ENCODE measurements at places on chromosomes 1 and 21. TPM values are rescaled to one million over a fixed set of nuclear protein-coding genes. Genes with fewer than 3 reads are reported as not detected.

The BEND5 gene
- total RNA-seq = 0.92 TPM

The B3GALT5 gene
- not detected for total RNA-seq

The PRAMEF15 gene
- not detected for total RNA-seq

The PROK1 gene
- not detected for total RNA-seq

The SLC41A1 gene
- total RNA-seq = 36.2 TPM

The MYBPH gene
- not detected for total RNA-seq

The TDRD5 gene
- total RNA-seq = not detected

The OR10Z1 gene
- total RNA-seq = not detected

The ZNF670 gene
- total RNA-seq = 0.40 TPM

- DNase-seq = no peak
Observed at GRCh38 chr1:25018110-25018735, 88.1 kb upstream of the RUNX3 start.

DNA sequence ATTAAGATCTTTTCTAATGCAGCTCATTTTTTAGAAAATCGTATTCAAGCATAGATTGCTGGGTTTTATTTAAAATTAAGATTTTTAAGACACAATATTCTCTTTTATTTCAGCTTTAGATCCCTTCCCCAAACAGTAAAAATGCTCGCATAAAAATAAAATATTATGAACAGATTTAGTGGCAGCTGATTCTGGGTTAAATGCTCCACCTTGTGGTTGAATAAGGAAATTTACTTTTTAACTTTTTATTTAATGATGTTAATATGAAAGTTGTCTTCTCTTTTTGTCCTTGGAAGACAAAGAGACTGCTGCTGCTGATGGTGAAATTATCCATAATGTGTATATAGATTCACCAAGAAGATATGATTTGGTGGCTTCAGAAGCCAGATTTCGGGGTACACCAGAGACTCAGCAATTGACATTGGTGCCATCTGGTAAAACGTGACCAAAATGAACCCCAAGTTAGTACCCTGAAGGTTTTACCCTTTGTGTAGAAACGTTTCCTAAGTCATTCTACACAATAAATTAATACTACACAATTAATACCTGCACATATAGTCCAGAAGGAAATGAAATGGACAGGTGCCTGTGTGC is 128.0 kb downstream of the ADAMTS1 start:
- DNase-seq = no peak

- DNase-seq = no peak
Observed at GRCh38 chr1:63935553-63935952, 161.7 kb downstream of the ROR1 start.

GRCh38 chr21:25717491-25718147 is 17.1 kb downstream of the ATP5PF start:
- no peak for DNase-seq

- no peak for DNase-seq
Observed at GRCh38 chr1:44695671-44696070, 21.2 kb downstream of the ARMH1 start.

GRCh38 chr21:27315373-27315772 is 348.5 kb upstream of the ADAMTS5 start:
- no peak for DNase-seq

DNA sequence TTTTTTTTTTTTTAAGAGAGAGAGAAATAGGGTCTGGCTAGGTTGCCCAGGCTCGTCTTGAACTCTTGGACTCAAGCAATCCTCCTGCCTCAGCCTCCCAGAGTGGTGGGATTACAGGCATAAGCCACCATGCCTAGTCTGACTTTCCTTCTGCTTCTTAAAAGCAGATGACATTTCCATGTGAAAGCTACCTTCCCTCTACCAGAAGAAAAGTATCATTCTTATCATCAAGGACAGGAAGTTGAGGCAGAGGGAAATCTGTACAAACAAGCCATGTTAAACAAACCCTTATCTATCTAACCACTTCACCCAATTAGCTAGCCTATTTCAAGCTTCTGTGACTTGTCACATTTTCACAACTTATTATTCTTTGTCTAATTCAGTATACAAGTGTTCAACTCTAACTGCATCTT is 54.8 kb downstream of the SAMSN1 start:
- DNase-seq = no peak

- DNase-seq = no peak
Observed at GRCh38 chr1:230218667-230219066, 151.6 kb downstream of the GALNT2 start.

DNA sequence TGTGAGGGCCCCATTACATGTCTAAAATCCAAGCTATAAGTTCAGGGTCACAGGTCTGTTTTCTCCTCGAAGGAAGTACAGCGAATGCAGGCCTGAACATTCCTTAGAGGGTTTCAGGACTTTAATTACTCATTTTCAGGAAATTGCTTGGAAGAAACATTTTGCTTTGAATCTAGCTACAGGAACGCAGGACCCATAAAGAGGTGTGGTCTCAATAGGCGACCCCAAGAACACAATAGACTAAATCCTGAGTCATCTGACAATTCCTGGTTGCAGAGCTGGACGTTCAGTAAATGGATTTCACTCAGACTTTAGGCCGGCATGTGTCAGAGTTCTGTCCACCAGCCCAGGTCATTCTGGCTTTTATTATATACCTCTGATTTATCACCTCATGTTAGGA is 1.0 kb upstream of the ERG start:
- DNase-seq = no peak

DNA sequence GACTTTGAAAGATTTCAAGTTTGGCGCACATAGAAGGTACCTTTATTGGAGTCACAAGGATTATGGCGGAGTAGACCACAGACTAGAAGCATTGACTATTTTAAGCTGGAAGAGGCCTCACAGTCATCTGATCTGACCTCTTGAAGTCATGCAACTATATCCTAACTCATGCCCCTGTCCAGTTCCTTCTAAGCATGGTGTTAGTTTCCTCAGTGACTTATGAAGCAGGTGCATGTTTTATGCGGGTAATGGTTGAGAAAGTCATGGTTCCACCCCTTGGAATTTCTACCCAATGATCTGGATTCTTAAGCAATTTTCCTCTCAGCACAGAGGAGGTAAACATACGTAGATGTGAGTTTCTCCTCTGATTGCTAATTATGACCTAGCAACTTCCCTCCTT is 11.7 kb downstream of the OLFML3 start:
- no peak for DNase-seq

DNA sequence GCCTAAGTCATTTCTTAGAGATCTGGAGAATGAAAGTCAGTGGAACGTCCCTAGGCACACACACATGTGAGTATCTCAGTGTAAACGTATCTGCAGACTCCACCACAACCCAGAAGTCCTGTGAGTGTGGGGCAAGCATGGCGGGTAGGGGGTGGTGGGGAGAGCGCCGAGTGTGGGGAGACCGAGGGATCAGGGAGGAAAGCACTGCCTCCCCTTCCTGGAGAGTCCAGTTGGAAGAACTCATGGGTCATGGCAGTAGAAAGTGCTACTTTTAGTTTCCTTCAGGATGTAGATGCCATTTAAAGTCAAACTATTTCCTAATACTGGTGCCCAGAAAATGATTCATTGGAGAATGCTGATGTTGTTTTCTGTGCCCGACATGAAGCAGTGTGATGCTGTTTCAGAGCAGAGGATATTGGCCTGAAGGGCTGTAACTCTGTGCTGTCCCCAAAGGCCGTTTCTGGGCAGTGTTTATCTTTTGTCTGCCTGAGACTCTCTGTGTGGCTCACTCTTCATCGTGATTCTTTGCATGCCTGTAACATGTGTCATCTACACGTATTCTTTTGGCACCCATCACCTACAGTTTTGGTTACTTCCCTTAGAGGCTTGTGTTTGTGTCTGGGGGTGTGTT is 45.7 kb upstream of the TSPAN2 start:
- DNase-seq = no peak

GRCh38 chr21:41508415-41509144 is 622 bp upstream of the TMPRSS2 start:
- no peak for DNase-seq

GRCh38 chr1:8363767-8364301 is 45.9 kb downstream of the SLC45A1 start:
- no peak for DNase-seq

GRCh38 chr1:23177438-23178380 is 9.1 kb upstream of the LUZP1 start:
- peak; percentile 25 for DNase-seq
